GF-D8 (cell line): ENCODE measurements at places on chromosomes 3 and 15.

DNA sequence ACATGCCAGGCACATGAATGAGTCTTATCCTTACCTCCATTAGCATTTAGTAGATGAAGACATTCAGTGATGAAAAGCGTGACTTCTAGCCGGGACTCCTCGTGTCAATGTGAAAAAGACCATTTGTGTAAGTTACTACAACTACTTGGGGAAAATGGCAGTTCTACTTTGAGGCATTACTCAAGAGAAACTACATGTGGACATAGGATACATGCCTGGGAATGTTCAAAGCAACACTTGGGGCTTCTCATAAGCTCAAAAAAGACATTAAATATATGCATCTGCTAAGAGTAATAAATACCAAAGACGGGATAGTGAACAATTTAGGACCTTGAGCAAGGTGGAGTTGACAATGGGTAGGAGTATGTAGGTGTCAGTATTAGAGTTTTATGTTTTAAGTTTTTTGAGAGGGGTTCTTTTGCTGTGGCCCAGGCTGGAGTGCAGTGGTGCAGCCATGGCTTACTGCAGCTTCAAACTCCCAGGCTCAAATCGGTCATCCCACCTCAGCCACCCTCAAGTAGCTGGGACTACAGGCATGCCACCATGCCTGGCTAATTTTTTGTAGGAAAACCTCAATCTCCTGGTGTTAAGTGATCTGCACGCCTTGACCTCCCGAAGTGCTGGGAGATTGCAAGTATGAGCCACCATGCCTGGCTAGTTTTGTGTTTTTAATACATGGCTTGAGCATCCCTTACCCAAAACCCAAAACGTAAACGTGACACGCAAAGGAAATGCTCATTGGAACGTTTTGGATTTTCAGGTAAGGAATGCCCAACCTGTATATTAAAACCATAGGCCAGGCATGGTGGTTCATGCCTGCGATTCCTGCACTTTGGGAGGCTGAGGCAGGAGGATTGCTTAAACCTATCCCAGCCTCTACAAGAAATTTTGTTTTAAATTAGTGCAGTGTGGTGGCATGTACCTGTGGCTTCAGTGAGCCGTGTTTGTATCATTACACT is 3.9 kb downstream of the RPLP1 start:
- no peak for DNase-seq

GRCh38 chr3:12424635-12425319 is 59.5 kb upstream of the TSEN2 start:
- DNase-seq, result no peak

DNA sequence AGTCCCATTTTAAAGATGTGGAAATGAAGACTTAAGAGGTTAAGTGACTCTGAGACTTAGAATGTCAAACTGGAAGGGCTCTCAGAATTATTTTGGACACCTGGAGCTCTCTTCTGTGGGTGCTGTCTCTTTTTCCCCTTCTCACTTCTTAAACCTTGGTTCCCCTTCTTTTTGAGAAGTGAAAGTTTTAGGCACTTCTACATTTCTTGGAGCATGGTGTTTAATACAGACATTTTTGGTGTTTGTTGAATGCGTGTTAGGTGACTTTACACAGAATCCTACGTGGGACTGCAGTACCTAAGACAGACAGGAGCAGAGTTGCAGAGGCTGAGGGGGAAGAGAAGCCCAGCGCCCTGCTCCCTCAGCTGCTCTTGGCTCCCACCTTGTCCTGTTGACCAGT is 133.3 kb downstream of the MDFIC2 start:
- no peak for DNase-seq

DNA sequence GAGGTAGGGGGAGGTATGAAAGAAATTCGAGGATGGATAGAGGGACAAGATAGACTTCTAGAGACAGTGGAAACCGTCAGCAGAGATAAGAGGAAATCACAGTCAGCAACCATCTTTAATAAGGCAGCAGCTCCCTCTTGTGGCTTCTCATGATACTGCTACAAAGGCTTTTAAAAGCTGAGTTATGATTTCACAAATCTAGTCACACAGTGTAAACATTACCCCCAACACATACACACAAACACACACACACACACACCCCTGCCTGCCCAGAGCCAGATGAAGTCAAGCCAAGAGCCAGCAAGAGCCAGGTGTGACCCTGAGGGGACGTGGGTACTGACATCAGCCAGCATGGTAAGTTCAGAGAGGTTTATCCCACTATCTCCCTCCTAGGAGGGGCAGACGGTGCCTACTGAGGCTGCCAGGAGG is 18.9 kb upstream of the TGM5 start:
- no peak for DNase-seq

GRCh38 chr15:78107471-78107870 is 15.1 kb downstream of the SH2D7 start:
- DNase-seq, result no peak

- DNase-seq, result no peak
These were observed 12.3 kb upstream of the LMCD1 start for GRCh38 chr3:8489278-8489792.

- DNase-seq, result no peak
These were observed 39.9 kb upstream of the PARL start for GRCh38 chr3:183924543-183924942.

- DNase-seq, result no peak
These were observed 82.9 kb downstream of the ARRDC4 start for GRCh38 chr15:98043160-98044014.

DNA sequence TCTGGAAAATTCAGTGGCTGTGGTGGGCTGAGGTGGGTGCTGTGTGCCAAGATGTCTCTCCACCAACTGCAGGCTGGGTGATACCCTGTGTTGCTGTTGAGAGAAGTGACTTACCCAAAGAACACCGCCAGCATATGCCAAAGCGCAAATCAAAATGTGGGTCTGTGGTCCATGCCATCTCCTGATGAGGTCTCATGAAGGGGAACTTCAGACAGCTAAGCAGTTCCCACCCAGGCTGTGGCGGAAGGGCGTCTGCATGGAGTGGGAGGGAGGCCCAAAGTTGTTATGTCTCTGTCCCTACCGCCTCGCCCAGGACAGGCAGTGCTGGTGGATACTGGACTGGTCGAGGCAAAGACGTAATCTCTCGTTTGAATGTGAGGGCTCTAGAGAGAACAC is 70.9 kb upstream of the PLXNA1 start:
- no peak for DNase-seq

DNA sequence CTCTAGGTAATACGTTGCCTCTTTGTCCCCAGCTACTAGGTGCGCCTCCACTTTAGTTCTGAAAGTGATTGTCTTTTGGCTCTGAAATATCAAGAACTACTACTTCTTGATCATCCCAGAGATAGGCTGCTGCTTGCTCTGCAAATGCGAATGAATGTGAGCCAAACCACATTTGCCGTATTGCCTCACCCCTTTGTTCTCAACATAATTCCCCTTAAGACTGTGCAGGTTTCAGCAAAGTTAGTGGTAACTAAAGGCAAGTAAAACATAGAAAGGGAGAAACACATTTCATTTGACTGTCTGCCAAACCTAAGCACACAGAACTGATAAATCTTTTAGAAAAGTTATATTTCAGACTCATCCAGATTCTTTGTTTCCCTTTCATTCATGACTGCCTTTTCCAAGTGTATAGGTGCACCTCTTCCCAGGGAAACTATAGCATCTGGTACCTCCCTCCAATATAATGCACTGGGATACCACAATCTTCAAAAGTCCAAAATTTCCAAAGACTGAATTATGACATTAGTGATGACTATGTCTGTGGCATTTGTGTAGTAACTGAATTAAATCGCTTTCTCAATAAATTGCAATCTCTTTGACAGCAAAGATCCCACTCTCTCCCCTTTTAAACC is 720.6 kb upstream of the CBLB start:
- no peak for DNase-seq

- DNase-seq, result no peak
These were observed 103.7 kb downstream of the CADPS start for GRCh38 chr3:62771331-62772072.

- no peak for DNase-seq
These were observed 17.3 kb upstream of the RAB11A start for GRCh38 chr15:65851981-65852380.

GRCh38 chr3:172155897-172156585 is 116.7 kb downstream of the FNDC3B start:
- DNase-seq, result no peak

DNA sequence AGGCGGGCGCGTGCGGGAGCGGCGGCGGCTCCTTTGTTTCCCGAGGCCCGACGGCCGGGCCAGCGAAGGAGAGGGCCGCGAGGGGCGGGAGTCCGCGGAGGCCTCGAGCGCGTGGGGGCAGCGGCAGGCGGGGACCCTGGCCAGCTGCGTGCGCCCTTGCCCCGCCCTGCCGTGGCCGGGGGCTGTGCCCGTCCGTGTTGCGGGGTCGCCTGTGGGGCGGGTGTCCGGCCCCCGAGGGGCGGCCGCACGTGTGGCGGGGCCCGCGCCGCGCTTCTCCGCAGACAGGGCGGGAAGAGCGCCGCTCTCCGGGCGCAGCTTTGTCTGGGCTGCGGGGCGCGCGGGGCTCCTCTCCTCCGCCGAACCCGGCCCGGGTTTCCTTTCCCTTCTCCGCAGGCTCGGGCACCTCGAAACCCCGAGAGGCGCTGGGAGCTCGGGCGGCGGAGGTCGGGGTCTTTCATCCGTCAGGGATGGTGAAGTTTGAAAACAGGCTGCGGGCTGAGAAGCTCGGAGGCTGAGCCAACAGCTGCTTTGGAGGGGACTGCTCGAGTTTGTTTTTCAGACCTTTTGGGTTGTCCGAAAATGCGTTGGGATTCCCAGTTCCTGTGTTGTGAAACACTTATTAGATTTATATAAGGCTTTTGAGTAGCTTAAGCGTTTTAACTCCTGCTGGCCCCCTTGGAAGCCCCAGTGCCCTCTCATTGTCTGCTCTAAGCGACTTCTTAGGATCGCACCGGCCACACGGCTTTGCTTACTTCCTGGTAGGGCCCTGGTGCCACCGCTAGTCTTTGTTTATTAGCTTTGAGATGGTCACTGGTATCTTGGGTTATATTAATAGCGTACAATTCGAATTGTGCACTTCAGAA is 817 bp downstream of the USP3 start:
- no peak for DNase-seq
